ENCODE measurements at places on chromosomes 3 and 15. TPM values are rescaled to one million over a fixed set of nuclear protein-coding genes. Genes with fewer than 3 reads are reported as not detected.

- DNase-seq = no peak
Measured at GRCh38 chr3:119529883-119530282, 29.5 kb downstream of the CD80 start.

DNA sequence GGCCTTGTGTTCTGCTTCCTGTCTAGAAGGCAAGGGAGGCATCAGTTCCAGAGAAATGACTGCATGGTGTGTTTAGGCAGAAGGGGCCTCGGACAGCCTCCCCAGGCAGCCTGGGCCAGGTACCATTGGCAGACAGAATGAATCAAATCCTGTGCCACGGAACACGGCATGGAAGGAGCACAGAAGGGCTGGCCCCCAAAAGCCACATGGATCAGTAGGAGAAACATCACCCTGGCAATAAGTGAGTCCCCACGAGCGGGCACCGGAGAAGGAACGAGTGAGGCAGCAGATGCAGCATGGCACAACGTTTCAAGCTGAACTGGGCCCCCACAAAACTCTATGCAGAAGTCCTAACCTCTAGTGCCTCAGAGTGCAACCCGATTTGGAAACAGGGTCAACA lies 223.2 kb downstream of the ADAMTS17 start:
- DNase-seq = no peak

The CPA3 gene
- total RNA-seq = not detected

DNA sequence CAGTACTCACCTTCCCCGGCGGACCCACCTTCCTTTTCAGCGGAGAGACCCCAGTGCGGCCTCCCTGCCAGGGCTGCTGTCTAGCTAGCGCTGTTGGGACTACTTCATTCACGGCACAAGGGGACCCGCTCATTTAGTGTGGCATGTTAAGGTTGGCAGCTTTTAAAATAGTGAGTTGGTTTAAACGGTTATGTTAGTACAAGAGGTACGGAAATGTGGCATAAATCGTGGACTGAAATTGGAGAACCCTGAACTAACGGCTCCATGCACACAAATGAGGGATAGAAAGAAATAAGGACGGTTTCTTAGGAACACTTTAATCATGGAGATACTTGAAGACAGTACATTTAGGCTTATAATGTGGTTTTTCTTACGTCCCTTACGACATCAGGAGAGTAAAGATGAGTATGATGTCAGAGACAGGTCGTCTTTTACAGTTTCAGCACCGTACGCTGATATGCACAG lies 752 bp downstream of the CEP63 start:
- DNase-seq = no peak

- DNase-seq = no peak
Measured at GRCh38 chr3:32973982-32974381, 22.5 kb downstream of the CCR4 start.

GRCh38 chr3:190073264-190074008 lies 47.3 kb downstream of the P3H2 start:
- no peak for DNase-seq

- DNase-seq = no peak
Measured at GRCh38 chr3:46397111-46397510, 9.8 kb downstream of the CCR5AS start.

DNA sequence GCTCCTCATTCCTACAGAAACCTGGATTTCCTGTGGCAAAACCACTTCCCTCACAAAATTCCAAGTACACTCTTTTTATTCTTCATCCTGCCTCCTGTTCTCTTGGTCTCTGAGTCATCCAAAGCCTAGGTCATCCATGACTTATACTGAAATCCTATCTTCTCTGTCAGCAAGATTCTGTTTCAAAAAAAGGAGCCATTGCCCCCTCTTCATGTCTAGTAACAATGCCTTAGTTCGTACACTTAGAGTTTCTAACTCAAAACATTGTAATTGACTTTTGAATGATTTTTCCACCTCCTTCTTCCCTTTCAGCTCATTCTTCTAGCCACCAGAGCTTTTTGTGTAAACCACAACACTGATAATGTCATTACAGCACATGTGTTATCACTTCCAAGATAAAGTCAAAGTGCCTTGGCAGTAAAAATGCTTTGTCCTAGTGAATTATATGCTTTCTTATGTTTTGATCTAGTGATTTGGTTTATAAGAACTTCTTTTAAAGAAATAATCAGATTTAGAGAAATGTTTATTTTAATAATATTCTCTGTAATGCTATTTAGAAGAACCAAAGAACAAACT lies 256.5 kb upstream of the NECTIN3 start:
- no peak for DNase-seq

The ALS2CL gene
- 4.9 TPM for total RNA-seq

The ZBTB20 gene
- 0.96 TPM for total RNA-seq

The GOLGA6A gene
- 4.7 TPM for total RNA-seq

The ACP3 gene
- 0.62 TPM for total RNA-seq

The PEX5L gene
- 1.9 TPM for total RNA-seq

DNA sequence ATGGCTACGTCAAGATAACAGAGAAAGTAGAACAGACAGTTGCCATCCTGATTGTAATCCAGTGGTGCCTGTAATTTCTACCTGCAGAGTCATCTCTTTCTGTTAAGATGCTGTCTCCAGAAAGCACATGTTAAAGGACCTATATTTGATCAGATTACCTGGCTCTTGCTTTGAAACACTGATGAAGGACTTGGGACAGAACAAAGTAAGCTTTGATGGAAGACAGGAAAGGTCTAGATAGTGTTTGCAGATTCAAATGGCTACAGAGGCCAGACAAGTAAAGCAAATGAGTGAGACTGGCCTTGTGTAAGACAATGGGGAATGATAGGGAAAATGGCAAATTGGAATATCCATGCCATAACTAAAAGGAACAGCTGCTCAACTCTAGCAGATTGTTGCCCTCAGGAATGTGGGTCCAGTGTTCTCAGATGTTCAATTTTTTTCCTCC lies 1.8 kb upstream of the GSK3B start:
- no peak for DNase-seq

The DPPA4 gene
- total RNA-seq = 546 TPM

DNA sequence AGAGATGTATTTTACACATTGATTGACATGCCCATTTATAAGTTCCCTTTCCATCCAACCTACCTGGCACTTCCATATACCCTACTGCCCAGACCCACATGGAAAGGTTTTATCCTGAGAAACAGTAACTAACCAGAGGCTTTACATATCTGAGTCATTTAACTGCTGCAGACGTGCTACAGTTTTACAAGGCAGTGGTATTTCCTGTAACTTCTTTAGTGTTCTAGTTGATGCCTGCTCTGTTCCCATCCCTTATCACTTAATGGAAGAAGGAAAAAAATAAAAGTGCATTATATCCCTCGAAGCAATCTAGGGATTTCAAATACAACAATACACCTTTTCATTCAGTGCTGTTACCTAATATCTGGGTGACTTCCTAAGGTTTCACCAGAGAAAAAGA lies 107.1 kb downstream of the TMCO5A start:
- DNase-seq = no peak

DNA sequence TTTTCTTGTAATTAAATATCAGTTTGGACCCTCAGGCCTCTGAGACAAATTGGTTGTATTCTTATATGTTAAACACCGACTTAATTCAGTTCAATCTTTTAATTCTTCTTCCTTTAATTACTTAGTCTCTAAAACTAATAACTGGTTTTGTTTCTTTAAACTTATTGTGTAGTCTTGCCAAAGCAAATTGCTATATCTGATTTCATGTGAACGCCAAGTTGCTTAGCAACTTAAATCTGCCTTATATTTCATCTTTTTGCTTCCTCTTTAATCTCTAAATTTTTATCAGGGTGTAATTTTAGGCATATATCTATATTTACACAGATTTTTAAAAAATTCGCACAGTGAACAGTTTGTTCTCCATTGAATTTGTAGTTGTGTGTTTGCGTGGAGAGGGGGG lies 82.2 kb downstream of the CADM2 start:
- DNase-seq = no peak

The CAPN7 gene
- total RNA-seq = 10.6 TPM

- no peak for DNase-seq
Measured at GRCh38 chr3:53555068-53555588, 60.7 kb downstream of the CACNA1D start.

DNA sequence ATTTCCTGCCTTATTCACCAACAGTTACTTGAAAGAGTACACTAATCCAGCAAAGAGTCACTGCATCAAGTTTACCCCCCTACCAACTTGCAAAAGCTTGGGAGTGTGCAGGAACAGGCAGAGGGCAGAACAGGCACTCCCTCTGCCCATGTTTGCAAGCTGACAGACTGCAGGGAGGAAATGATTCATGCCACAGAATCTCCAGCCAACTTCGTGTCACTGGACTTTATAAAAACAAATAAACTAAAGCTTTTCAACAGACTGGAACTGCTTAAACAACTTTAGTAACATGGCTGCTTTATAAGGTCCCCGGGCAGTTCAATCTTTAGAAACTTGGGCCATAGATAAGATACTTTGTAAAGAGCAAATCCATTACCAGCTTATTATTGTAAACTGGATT lies 129.5 kb downstream of the THRB start:
- DNase-seq = no peak

DNA sequence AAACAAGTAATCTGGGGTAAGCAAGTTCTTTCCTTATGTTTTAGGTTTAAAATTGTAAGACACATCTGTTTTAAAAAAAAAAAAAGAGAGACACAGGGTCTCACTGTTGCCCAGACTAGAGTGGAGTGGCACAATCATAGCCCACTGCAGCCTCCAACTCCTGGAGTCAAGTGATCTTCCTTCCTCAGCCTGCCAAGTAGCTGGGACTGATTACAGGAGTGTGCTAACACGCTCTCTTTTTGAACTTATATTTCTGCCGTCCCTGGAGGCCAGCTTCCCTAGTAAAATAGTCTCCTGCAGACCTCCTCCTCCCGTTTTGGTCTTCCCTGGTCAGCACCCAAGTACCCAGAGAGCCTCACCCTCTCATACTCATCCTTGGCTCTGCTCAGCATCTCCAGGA lies 35.5 kb downstream of the DCP1A start:
- DNase-seq = no peak

GRCh38 chr3:71360180-71360579 lies 223.3 kb downstream of the FOXP1 start:
- no peak for DNase-seq

The ABHD10 gene
- 36.1 TPM for total RNA-seq

DNA sequence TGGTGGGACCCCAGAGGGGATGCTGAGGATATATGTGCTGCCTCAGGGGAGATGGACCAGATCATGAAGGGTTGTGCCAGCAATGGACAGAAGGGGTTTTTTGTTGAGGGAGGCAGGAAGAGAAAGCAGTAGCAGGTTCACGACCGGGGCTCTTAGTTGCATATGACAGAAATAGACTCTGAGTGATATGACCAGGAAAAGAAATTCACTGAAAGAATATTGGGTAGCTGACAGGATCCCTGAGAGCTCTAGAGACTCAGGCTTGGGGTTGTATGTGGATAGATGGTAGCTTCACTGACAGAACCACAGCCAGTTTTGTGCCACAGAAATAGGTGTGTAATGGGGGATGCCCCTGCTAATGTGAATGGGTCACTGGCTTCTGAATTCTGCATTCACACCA lies 241.6 kb downstream of the ZNF621 start:
- no peak for DNase-seq

- no peak for DNase-seq
Measured at GRCh38 chr3:17142516-17142915, 257.8 kb downstream of the PLCL2 start.

The IL16 gene
- not detected for total RNA-seq

The GNAI2 gene
- 204 TPM for total RNA-seq

The TXNRD3 gene
- 10.6 TPM for total RNA-seq

- DNase-seq = no peak
Measured at GRCh38 chr15:59936741-59937140, 67.4 kb upstream of the FOXB1 start.

DNA sequence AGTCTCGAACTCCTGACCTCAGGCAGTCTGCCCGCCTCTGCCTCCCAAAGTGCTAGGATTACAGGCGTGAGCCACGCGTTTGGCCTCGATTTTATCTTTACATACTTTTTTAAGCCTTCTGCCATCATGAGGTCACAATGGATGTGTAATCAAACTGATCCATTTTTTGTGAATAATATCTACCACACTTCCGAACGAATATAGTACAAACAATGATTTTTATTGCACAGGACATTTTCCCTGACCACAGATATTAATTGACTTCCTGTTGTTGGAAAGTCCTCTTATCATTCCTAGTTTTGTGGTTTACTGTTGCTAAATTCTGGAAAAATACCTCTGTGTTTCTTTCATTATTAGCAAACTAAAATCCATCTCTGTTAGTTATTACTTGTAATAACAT lies 68.9 kb downstream of the MINDY2 start:
- DNase-seq = no peak

The DLEC1 gene
- 1.3 TPM for total RNA-seq

DNA sequence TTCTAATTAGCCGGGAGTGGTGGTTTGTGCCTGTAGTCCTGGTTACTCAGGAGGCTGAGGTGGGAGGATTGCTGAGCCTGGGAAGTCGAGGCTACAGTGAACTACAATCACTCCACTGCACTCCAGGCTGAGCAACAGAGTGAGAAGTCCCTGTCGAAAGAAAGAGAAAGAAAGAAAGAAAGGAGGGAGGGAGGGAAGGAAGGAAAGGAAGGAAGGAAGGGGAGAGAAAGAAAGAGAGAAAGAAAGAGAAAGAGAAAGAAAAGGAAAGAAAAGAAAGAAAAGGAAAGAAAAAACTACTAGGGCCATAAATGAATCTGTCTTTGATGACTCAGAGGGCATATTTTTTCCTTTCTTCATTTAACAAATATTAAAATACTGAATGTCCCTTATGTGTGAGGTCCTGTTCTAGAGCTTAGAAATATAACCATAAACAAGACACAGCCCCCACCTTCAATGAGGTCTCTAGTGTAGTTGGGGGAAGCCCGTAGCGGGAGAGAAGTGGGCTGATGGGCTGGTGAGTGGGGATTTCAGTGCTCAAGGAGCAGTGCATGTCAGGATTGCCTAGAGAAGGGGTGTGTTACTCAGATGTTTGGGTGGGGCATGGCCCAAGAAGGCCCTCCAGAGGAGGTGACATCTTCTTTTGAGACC lies 35.2 kb upstream of the PIAS1 start:
- DNase-seq = no peak

The TGM5 gene
- not detected for total RNA-seq

DNA sequence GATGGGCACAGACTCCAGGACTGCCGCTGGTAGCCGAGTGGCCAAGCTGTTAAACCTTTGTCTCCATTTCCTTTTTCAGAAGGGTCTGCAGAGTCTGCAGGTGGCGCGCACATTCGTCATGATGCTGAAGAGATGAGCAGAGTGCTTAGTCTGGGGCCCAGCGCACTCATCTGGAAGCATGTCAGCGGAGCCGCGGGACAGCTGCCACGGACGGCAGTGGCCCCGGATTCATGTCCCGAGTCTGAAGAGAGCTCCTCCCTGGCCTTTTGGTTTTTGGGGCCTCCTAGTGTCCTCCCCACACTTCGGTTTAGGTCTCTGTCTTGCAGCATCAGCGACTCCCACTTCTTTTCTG lies 42.6 kb downstream of the KLHL25 start:
- no peak for DNase-seq

Measured in H7 (cell line).